ENCODE measurements at places on chromosomes 12 and 14.

DNA sequence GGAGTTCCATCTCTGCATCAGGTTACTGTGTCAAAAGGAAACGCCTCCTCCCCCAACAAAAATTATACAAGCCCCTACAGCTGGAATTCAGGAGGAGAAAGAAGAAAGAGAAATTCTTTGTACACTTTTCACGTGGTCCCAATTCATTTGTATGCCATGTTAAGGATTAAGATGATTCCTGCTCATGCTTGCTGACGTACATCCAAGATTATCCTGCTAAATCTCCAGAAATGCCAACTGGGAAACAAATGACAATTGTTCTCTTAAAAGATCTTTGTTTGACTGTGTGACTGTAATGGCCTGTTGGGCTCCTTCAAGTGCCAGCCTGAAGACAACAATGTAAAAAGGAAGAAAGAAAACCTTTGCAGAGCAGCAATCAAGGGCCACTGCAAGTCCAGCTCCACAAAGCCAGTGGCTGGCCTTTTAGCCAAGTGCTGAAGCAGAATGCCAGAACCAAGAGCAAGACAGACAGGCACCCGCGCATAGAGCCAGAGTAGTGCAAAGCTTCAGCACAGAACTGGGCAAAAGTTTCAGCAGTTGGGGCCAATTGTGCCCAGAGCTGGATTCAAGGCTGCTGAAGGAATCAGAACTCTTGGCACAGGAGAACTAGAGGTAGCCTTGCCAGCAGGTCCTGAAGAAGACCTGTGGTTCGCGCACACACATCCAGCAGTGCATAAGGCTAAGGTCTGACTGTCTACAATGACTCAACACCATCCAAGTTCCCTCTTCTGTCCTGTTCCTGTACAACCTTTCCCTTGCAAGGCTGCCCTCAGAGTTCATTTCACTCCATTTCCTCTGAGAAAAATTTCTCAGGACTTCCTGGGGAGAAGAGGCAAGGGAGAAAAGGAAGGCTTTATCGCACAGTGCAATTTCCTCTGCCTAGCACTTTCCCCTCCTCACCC lies 209.7 kb upstream of the BMP4 start:
- DNase-seq: no peak

DNA sequence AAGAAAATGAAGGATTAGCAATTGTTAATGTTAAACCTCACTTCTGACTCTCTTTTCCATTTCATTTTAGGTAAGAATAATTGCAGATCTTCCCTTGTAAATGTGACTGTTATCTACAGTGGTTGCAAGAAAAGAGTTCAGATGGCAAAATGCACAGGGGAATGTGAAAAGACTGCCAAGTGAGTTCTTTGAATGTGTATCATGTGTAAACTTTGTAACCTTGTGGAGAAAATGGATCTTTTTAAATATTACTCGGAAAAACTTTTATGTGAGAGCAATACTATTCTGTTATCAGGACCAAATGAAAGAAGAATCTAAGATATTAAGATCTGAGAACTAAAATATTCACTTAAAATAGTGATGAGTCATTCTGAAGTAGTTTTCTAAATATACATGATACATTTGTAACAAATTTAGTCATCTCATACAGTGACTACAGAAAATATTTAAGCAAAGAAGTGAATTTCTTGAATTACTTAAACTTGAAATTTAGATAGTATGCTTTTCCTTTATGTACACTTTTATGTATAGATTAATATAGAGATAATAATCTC lies 122.5 kb upstream of the CNTN1 start:
- no peak for DNase-seq

GRCh38 chr14:105075379-105076295 lies 10.4 kb upstream of the GPR132 start:
- DNase-seq: no peak

DNA sequence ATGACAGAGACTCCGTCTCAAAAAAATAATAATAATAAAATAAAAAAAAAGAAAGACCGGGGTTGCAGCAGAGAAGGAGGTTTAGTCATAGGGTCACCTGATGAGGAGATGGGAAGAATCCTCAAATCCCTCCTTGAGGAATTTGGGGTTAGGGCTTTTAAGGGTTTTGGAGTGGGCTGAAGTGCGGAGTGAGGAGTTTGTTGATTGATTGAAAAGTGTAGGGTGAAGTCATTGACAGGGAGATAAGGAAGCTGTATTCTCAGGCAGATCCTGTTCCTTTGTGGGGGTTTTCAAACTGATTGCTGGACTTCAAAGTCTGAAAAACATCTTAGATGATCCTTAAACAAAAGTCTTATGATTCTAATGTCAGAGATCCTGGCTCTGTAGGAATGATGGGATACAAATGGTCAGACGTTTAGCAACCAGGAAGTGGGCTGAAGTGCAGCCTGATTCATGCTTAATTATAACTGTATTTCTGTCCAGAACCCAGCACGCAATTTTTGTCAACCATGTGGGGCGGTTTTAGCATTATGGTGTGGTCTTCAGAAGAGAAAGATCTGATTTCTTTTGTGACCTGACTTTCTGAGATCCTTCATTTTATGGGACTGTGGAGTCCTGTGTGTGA lies 16.0 kb downstream of the FNTB start:
- no peak for DNase-seq

DNA sequence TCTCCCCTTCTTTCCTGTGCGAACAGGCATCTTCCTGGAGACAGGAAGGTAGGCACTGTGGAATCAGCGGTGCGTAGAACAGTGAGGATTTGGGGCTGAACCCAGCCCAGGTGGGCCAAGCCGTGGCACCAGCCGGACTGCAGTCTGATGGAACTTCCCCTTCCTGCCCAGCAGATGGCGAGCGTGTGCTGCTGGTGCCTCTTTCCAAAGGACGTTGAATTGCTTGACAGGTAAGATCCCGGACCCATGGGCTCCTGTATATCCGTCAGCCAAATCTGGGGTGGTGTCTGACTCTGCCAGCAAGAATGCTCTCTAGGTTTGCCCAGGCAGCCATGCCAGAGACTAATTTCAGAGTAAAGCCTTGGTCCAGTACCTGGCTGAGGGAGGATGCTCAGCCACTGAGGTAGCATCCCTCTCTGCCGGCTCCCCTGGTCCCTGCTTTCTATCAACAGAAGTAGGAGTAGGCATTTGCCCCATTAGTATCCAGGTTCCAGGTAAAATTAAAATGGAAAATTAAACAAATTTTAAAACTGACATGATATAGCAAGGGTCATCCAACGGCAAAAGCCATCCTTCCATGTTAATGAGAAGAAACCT lies 21.1 kb upstream of the KCNA5 start:
- peak; percentile 15 for DNase-seq

DNA sequence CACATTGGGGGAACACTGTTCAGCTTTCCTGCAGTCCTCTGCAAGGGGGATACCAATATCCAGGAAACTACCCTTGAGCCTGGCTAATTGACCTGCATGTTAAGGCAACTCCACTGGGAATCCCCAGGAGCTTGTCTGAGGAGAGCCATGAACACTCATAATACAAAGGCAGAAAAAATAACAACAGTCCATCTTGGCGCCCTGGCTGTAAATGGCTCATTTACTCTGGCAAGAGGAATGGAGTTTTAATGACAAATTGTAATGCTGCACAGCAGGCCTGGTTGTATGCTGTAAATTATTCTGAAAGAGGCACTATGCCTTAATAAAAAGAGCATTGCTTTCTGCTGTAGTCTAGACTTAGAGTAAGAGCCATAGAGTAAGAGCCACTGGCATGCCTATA lies 58.3 kb downstream of the SLC8A3 start:
- DNase-seq: no peak

- DNase-seq: no peak
These were observed 18.8 kb downstream of the KCNH5 start for GRCh38 chr14:63026491-63026890.

- peak; percentile 86 for DNase-seq
These were observed 6.2 kb downstream of the MAP3K12 start for GRCh38 chr12:53492830-53493609.

DNA sequence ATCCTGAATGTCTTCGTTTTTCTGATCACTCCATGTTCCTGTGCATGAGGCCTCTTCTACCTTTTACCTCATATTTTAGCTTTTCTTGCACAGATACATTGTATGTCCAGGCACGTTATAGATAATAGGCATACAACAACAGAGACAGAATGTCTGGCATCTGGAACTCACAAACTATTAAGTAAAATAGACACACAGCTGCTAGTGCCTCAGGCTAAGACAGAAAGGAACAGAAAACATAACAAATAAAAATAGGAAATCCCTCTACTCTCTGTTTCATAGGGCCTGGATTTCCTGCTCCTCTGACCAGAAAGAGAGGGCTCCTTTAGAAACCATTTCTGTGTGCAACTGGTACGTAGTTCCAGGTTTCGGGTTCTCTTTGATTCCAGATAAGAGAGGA lies 48.6 kb downstream of the ATXN7L3B start:
- DNase-seq: no peak

DNA sequence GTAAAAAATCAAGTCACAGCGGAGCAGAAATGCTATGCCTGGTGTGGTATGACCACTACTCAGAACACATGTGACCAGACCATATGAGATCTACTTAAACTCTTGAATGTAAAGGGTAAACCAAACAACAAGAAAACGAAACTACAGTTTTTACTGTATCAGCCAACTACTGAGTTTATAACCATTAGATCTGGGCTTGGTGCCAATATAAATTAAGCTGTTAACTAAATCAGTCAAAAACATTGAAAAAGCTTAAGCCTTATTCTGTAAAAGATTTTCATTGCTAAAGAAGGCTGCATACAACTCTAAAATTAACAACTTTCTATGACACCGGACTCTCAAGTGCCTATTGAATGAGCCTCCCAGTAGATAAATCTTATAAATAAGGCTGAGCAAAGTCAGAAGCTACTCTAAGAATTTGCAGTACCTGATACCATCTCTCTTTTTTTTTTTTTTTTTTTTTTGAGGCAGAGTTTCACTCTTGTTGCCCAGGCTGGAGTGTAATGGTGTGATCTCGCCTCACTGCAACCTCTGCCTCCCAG lies 35.4 kb downstream of the SPTLC2 start:
- DNase-seq: no peak

DNA sequence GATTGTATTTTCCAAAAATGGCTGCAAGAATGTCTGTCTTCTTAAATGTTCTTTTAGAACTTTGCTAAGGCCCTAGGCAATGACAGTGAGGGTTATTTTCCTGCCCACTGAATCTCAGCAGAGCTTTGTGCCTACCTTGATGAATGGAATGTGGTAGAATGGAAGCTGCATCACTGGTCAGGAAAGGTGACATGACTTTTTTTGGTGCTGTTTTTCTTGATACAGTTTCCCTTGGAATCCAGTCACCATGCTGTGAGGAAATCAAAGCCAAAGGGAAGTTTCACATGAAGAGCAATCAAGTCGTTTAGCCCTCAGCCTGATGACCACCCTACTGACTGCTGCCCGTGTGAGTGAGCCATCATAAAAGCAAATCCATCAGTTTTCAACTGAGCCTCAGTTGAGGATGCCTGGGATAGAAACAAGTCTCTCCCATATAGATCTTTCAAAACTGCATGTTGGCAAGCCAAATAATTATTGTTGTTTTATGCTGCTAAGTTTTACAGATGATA lies 886.0 kb upstream of the FBXO33 start:
- DNase-seq: no peak

GRCh38 chr12:28958553-28959195 lies 190.4 kb upstream of the FAR2 start:
- DNase-seq: no peak

GRCh38 chr12:4779749-4780148 lies 59.5 kb downstream of the GALNT8 start:
- DNase-seq: no peak

DNA sequence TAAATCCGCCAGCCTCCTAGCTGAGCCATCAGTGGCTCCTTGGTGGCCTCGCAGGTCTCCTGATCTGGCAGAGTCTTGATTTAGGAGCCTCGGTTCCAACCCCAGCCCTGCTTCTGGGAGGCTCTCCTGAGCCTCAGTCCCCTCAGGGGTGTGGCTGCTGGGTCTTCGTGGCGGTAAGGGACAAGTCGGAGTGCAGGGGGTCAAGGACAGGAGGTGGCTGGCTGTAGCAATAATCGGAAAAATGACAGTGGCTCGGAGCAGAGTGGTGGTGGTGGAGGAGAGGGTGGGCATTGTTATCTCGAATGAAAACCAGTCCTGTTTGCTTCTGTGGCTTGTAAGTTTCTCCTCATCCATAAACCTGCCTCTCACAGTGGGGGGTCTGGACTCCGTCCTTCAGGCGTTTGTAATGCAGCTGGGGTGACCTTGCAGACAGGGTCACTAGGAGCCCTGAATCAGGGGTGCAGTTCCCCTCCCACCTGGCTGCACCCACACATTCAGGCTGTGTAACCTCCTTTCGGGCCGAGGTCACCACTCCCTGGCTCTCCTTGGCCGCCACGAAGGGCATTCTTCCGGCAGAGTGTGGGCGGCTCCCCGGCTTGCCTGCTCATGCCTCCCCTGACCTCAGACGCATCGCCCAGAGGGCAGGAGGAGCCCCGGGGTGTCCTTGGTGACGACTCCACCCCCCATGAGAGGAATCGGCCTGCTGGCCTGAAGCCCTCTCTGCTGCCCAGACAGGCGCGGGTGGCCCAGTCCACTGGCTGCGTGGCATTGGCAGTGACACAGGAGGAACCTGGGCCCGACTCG lies 8.1 kb downstream of the BCL7A start:
- no peak for DNase-seq

DNA sequence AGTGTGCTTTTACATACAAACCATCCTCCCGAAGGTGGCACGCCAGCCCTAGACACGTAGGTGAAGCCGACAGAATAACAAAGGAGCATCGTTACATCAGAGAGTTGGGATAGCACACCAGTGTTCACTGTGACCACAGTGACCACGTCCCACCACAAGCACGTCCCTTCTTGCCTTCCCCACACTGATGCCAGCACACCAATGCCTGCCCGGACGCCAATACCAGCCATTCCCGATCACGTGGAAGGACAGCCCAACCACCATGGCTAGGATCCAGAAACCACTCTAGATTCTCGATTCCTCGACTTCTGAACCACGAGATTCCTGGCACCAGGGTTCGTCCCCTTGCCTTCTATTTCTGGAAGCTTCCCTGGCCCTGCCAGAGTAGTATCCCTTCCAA lies 48.0 kb upstream of the GPR68 start:
- DNase-seq: no peak

GRCh38 chr12:57229046-57229633 lies 371 bp upstream of the SHMT2 start:
- DNase-seq: no peak

GRCh38 chr14:69877492-69877891 lies 1.7 kb upstream of the SMOC1 start:
- DNase-seq: no peak

GRCh38 chr12:57239587-57240065 lies 10.1 kb downstream of the SHMT2 start:
- DNase-seq: no peak

GRCh38 chr12:11171145-11171968 lies at the start of gene SMIM10L1:
SMIM10L1 (plus strand) TSS chr12:11171194; CDS start chr12:11171357, 163 bp downstream.
- DNase-seq: peak; percentile 91

GRCh38 chr12:34600592-34601462 lies 578.5 kb downstream of the ALG10 start:
- DNase-seq: no peak
